ENCODE measurements at places on chromosomes 6 and 20.

- no peak for DNase-seq
Measured at GRCh38 chr6:138769102-138769676, 4.4 kb upstream of the CCDC28A start.

GRCh38 chr20:44646023-44646640, 5.4 kb downstream of the ADA start:
- peak; percentile 7 for DNase-seq

GRCh38 chr6:17986656-17987446, 584 bp downstream of the KIF13A start:
- peak; percentile 52 for DNase-seq

- DNase-seq = no peak
Measured at GRCh38 chr6:168016176-168016620, 18.7 kb downstream of the KIF25 start.

GRCh38 chr6:44458551-44458950, 71.0 kb downstream of the CDC5L start:
- DNase-seq = no peak

DNA sequence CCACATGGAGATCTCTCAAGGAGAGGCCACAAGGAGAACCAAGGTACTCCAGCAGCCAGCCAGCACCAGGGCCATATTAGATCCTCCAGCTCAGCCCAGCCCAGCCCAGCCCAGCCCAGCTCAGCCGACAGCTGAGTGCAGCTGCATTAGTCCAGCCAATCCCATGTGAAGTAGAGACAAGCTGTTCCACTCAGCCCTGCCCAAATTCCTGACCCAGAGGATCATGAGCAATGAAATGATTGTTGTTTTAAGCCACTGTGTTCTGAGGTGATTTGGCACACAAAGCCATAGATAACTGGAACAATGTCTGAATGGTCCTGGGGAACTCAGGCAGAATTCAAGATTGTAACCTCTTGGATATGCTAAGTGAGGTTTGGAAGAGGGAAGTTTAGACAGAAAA, 59.5 kb upstream of the BMP2 start:
- DNase-seq = no peak

DNA sequence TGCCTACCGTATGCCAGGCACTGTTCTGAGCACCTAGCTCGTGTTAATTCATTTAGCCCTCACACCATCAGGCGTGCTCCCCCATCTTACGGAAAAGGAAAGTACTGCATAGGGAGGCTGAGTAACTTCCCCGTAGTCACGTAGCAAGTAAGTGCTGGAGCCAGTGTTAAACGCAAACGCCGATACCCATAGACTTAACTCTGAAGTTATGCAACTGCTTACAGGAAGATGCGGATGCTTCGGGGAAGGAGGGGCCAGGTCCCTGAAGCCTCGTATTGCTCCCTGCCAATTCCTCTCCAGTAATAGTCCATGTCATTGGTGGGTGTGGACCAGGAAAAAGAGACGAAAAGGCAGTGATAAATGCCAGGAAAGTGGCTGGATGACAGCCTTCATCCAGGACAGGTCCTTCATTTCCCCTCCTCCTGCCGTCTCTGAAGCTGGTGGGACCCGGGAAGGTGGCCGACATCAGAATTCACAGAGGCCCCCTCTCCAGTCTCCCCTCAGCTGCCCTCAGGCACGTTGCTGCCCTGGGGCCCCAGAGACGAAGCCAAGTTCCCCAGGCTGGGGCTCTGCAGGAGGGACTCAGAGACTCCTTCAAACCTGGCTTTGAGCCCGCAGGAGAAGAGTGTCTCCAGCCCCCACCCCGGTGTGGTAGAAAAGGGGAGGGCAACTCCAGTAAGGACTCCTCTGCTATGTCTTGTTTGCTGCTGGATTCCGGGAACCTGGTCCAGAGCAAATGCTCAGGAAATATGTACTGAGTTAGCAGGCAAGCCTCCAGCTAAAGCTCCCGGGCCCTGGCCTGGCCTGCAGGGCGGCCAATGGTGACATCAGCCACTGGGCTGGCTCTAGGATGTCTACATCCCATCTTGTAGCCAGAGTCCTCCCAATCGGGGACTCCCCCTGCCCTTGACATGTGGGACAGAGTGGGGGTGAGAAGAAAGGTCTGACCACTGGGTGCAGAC, 37.8 kb downstream of the RAB44 start:
- DNase-seq = no peak

- DNase-seq = peak; percentile 29
Measured at GRCh38 chr6:17281100-17281496, at the start of gene RBM24. Gene RBM24 (plus strand): TSS chr6:17281361. CDS start chr6:17281582, 221 bp downstream.

GRCh38 chr6:131381709-131382093, 191.3 kb upstream of the ARG1 start:
- no peak for DNase-seq

GRCh38 chr6:75612434-75612833, 10.8 kb downstream of the SENP6 start:
- DNase-seq = no peak

DNA sequence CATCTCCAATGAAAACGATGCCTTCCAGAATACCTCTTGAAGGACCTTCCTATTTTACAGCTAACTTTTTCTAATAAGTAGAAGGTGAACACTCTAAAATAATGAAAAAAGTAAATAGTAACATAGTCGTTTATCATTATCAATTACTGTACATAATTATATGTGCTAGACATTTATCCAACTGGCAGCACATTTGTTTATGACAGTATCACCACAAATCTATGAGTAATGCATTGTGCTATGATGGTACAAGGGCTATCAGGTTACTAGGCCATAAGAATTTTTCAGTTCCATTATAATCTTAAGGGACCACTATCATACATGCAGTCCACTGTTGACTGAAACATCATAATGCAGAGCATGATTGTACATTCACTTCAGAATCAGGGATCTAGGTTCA, 68.4 kb downstream of the ATG5 start:
- no peak for DNase-seq

GRCh38 chr20:63070301-63070625, 63.5 kb upstream of the BHLHE23 start:
- DNase-seq = no peak

- no peak for DNase-seq
Measured at GRCh38 chr6:37675606-37676005, 22.1 kb downstream of the MDGA1 start.

DNA sequence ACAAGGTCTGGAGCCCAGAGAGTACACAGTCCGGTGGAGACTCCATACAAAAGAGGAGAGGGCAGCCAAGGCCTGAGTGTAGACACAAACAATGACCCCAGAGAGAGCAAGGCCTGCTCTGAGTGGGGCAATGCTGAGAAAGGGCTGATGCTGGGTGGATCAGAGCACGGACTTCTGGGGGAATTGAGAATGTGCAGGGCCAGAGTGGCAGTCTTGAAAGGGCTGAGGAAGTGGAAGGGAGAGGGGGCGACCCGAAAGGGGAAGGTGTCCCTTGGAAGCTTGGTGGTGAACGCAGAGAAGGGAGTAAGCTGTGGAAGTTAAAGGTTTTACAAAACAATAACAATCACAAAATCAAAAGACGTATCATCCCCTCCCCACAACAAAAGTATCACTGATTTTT, 12.0 kb upstream of the GRM4 start:
- DNase-seq = no peak

DNA sequence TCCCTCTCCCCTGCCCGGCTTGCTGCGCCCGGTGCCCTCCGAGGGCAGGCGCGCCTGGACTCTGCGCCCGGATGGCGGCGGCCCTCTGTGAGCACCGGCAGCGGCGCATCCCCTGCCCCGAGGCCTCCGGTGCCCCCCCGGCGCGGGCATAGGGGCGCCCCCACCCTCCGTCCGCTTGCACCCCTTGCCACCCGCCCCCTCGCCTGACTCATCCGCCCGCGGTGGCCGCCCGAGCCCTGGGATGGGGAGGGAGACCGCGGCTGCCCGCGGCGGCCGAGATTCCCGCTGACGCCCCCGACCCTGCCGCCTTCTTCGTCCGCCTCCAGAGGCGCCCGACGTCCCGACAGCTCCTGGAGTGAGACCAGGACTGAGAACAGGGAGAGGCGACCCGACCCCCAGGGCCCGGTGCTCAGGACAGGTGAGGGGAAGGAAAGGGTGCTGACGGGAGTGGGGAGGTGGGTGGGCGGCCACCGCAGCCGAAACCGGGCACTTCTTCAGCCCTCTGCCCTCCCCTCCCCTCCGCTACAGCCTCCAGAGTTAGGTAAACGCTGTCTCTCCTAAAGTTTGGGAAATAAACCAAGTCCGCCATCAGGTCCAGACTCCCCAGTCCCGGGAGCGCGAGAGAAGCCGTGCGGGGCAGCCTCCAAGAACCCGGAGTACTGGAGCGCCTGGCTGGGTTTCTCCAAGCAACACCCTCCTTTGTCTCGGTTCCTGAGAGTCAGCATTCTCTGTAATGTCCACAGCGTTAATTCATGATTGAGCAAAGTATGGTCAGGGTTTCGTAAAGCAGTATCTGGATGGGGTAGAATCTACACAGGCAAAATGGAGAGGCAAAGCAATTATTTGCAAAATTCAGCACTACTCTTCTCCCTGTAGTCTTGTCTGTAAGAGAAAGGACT, 539 bp downstream of the TMEM200A start:
- no peak for DNase-seq

DNA sequence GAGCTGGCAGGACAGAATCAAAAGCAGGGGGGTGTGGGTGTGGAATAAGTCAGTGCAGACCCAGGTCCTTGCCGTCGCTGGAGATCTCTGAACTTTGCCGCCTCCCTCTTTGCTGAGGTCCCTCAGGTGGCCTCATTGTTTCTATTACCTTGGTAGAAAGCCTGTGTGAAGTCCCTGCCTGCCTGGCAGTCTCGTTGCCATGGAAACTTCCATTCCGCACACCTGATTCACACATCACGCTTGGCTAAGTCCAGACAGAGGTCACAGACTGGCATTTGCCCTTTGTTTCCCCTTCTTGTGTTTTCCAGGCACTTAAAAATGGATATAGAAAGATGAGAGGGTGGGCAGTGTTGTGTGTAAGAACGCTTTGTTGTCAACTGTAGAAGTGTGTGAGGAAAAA, 260.6 kb downstream of the PRL start:
- DNase-seq = peak; percentile 28

- DNase-seq = no peak
Measured at GRCh38 chr20:48680650-48681049, 147.1 kb downstream of the PREX1 start.

GRCh38 chr20:22579119-22579427, 5.3 kb downstream of the FOXA2 start:
- peak; percentile 94 for DNase-seq

- no peak for DNase-seq
Measured at GRCh38 chr20:14775778-14776177, 438.4 kb upstream of the FLRT3 start.

DNA sequence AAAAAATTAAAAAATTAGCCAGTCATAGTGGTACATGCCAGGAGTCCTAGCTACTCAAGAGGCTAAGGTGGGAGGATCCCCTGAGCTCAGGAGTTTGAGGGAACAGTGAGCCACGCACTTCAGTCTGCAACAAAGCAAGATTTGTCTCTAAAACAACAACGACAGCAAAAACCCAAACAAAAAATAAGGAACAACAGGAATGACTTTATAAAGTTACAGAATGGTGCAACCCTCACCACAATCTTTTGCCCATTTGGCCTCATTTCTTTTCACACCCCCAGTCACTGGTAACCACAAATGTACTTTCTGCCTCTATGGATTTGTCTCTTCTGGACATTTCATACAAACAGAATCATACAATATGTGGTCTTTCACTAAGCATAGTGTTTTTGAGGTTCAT, 16.7 kb upstream of the ZFAND3 start:
- DNase-seq = no peak

GRCh38 chr6:75368151-75368779, 83.7 kb upstream of the TMEM30A start:
- peak; percentile 64 for DNase-seq

- DNase-seq = peak; percentile 31
Measured at GRCh38 chr6:55886185-55886836, 10.9 kb upstream of the BMP5 start.

DNA sequence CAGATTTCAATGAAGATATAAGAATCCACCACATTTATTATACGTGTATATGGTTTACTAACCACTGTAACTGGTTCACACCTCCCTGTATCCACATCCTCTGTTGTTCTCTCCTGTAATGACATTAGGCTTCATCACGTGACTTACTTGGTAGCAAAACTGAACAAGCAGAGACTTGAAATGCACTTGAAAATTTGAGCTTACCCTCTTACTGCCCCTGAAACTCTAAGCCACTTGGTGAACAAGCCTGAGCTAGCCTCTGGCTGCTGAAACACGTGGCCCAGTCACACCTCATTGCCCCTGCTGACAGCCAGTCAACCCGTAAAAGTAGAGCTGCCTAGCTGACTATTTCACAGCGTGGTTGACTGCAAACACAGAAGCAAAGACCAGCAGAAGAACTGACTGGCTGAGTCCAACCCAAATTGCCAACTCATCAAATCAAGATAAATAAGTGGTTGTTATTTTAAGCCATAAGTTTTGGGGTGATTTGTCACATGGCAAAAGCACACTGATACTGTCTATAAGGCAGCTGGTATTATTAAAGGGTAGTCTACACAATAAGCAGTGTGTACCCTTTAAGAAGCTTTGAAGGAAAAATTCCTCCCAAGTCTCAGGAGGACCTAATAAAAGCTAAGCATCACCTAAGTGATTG, 109.0 kb downstream of the RALGAPA2 start:
- no peak for DNase-seq

GRCh38 chr6:125046107-125046925, 84.1 kb downstream of the RNF217 start:
- DNase-seq = no peak

DNA sequence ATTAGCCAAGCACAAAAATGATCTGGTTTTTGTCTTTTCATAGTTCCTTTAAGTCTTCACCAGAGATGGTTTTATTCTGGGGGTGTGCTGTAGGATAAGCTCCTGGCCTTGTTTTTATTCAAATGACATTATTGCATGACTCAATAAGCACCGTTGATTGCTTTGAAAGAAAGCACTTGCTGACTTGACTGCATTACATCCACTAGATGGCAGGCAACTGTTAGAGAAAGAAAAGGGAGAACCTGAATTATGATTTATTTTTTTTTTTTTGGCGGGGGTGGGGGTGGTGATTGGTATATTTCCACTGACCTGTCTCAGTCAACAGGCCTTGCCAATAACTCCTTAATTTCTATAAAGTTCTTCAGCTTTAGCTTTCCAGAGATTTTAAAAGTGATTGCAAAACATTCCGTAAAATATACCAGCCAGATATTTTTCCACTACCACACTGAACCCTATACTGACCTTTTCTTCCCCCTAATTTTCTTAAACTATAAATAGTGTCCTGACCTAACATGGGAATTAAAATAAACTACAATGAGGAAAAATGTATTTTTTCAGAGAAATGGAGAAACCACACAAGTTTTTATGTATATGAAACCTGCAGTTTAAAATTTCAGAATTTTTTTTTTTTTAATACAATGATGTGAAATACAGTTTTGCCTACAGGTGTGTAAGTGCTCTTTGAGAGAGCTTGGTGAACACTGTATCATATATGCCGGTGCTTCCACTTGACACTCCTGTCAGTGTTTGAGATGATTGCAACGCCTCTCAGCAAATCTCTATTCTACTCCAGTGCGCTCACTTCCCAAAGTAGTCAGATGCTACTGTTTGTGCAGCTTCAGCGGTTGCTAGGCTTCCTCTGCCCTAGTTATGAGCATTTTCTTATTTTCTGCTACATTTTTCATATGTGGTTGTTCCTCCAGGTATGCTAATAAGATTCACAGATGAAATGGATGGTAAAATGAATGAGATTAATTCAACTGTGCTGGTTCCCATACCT, 274.3 kb downstream of the CD109 start:
- DNase-seq = peak; percentile 11

GRCh38 chr20:25318471-25319240, 70.8 kb downstream of the PYGB start:
- no peak for DNase-seq
